ENCODE measurements at places on chromosomes 5 and 9.

DNA sequence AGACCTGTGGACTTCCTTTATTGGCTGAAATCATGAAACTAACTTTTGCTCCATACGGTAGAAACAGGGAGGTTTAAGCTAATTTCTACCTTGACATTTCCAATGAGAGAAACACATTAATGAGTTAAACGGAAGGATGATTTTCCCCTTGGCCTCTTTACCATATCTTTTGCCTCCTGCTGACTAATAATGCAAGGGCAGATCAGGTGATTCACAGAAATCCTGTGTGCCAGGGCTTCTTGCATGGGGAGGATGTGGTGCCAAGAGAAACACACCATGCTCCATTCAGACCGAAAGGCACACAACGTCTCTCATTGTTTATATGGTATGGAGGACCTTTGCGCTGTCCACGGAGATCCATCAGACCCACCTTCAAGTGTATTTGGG is 17.4 kb upstream of the PRLR start:
- no peak for DNase-seq

DNA sequence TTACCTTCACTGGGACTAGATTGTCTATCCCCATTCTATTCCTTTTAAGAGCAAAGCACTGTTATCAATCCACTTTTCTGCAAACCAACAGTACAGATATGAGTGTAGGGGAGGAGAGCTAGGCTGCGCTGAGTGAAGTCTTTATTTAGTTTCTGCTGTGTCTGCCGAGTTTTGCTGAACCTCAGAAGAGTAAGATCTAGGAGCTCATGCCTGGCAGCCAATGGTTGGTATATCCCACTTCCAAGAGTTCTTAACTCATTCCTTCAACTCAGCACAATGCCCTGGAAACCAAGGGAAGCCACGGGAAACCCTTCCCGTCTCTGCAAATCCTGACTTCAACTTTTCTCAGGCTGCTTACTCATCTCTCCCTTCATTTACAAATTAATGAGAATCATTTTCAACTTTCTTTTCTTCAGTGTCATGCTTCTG is 58.0 kb upstream of the JAK2 start:
- DNase-seq: no peak

GRCh38 chr5:59798862-59799667 is 94.5 kb downstream of the PDE4D start:
- no peak for DNase-seq

DNA sequence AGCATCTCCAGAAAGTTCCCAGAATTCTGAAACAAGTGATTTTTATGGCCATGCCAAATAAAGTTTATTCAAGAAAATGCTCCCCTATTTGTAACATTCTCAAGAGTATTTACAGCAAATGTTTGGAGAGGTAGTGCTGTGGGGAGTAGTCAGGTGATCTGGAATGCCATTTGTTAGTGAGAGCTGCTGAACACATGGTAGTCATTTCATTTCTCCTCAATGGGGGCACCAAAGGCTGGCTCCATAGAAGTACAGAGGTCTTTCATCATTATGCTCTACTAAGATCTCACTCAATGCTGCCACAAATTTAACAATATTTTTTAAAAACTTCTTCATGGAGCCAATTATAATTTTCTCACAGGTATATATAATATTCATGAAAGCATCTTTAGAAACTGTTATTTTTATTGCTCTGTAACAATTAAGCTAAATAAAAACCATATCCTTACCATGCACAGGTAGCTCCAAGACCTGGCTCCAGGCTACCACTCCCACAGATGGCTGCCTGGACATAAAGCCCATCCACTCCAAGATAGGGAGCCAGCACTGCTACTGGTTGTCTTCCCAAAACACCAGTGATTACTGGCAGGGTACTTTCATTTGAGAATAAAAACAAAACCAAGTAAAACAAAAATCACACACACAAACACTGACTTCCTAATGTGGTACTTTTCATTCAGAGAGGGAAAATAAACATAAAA is 200.8 kb downstream of the PLK2 start:
- no peak for DNase-seq

DNA sequence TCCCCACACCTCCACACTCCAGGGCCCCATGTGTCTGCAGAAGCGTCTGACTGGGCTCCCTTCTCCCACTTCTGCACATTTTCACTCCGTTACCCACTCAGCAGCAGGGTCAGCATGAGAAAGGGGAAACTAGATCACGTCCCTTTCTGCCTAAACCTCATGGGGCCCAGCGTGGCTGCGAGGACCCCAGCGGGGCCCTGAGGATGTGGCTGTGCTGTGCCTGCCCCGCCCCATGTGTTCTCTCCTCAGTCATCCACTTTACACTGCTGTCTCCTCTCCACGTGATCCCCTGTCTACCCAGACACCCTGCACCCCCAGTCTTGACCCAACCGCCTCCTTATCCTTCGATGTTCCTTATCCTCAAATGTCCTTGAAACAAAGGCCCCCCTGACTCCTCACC is 59.8 kb upstream of the OTULINL start:
- DNase-seq: no peak

GRCh38 chr9:109411069-109411761 is 86.9 kb downstream of the PTPN3 start:
- no peak for DNase-seq

DNA sequence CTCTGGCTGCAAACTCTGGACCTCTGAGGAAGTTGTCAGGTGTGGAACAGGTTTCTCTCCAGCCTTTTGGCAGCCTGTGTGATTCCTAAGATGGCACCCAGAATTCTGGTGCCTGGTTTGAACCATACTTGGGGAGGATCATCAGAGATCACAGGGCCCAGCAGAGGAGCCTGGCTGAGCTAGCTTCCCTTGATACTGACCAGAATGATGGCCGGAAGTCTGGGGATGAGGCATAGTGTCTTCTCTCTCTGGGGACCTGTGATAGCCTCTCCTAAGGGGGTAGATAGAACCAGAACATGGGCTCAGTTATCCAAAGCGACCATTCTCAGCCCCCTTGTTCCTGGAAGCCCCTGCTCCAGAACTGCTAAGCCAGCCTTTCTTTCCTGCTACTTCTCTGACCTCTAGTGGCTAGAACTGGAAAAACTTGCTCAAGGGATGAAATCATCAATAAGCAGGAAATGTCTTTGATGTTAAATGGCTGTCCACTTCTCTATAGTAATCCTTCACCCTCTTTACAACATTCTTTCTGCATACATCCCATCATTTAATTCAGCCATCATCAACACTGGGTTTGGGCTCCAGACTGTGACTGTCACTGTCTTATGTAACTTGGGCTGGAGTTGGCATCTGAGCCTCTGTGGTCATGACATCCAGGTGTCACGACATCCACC is 55.1 kb downstream of the C9orf152 start:
- DNase-seq: no peak

Data from stimulated activated CD8-positive, alpha-beta memory T cell treated with anti-CD3 and anti-CD28 coated beads, Interleukin-2, amount 100 ng/mL, for 48 hours (primary cell).